DMS53 (cell line): ENCODE measurements at places on chromosomes 4 and X.

GRCh38 chrX:21354725-21355124 lies 19.5 kb upstream of the CNKSR2 start:
- DNase-seq = peak; percentile 55

DNA sequence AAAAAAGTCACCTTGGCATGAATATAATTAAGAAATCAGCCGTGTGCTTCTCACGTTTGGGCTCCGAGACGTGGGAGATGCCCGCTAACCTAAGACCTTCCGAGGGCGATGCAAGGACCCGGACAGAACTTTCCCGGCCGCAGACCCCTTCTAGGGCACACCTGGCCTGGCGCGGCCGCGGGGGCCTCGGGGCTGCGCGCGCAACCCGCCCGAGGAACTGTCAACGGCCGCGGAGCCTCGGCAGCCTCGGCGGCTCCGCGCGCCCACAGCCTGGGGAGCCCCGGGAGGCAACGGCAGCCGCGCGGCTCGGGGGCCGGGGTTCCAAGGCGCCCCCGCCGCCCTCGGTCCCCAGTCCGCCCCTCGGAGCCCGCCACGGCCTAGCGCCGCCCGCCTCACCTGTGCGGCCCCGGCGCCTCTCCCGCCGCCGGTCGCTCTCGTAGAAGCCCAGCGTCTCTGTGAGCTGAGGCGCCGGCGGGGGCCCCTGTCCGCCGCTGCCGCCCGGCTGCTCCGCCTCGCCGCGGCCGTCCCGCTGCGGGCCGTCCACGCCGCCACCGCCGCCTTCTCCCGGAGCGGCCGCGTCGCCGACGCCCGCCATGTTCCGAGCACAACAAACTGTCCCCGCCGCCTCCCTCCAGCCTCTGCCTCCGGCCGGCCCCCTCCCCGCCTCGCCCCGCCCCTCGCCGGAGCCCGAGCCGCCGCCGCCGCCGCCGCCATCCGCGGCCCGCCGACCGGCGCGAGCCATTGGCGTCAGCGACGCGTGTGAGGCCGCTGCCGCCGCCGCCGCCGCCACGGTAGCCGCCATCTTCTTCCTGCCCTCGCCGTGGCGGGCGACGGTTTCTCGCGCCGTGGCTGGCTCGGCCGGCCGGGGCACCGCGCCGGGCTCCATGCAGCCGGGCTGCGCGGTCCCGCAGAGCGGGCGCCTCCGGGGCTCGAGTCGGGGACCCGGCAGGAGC lies at the start of gene TAPT1:
TSS of gene TAPT1 (minus strand) at position 609 of the 953 bp plus-strand sequence. CDS start at position 595, 14 bp downstream.
- peak; percentile 86 for DNase-seq

GRCh38 chrX:46202733-46203514 lies 342.3 kb downstream of the ZNF674 start:
- DNase-seq = peak; percentile 9

GRCh38 chr4:73705721-73706120 lies 34.6 kb upstream of the CXCL8 start:
- DNase-seq = no peak

DNA sequence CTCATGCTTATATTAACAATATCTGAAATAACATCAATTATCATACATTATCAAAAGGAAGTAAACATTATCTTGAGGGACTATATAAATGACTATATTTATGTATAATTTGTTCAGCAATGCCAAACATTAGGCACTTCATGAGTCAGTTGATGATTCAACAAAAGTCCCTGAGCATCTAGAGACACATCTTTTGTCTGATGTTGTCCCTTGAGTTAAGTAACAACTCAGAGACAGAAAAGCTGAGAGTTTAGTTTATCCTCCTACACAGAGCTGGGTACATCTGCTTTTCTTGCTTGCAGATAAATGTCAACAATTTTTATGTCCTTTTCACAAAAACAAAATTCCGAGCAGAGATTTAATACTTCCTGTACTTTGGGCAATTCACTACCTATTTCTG lies 311.1 kb downstream of the INPP4B start:
- peak; percentile 22 for DNase-seq

- no peak for DNase-seq
These were observed 40.7 kb upstream of the ASMTL start for GRCh38 chrX:1493412-1493811.

- DNase-seq = no peak
These were observed 108.0 kb upstream of the USP38 start for GRCh38 chr4:143076723-143077122.

- DNase-seq = no peak
These were observed 75.6 kb downstream of the FHIP1A start for GRCh38 chr4:151484396-151485102.

- DNase-seq = no peak
These were observed 197.9 kb upstream of the PPP1R2C start for GRCh38 chrX:42975906-42976305.

GRCh38 chr4:2574009-2574408 lies 37.6 kb downstream of the FAM193A start:
- no peak for DNase-seq

DNA sequence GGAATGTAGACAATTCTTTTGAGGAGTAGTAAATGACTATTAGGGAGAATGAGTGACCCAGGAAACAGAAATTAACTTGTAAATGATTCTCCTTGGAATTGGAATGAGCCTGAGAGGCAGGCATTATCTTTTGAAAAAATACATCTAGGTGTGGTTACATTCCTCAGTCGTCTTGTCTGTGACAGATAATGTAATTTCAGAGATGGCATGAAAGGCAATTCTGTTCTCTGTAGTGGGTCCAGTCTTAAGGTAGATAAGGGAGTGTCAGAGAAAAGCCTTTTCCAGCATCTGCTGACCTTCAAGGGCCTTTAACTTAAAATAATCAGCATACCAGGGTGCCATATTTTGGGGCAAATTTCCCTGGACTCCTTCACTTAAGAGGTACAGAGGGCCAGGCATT lies 35.1 kb downstream of the HERC6 start:
- DNase-seq = no peak

- no peak for DNase-seq
These were observed 561.1 kb upstream of the SMIM31 start for GRCh38 chr4:164192844-164193243.

- DNase-seq = no peak
These were observed 614.0 kb upstream of the LCORL start for GRCh38 chr4:18635531-18635930.

GRCh38 chr4:74654230-74654681 lies 140.1 kb downstream of the BTC start:
- DNase-seq = peak; percentile 93

GRCh38 chr4:54063737-54064316 lies 578 bp downstream of the CHIC2 start:
- DNase-seq = peak; percentile 48

DNA sequence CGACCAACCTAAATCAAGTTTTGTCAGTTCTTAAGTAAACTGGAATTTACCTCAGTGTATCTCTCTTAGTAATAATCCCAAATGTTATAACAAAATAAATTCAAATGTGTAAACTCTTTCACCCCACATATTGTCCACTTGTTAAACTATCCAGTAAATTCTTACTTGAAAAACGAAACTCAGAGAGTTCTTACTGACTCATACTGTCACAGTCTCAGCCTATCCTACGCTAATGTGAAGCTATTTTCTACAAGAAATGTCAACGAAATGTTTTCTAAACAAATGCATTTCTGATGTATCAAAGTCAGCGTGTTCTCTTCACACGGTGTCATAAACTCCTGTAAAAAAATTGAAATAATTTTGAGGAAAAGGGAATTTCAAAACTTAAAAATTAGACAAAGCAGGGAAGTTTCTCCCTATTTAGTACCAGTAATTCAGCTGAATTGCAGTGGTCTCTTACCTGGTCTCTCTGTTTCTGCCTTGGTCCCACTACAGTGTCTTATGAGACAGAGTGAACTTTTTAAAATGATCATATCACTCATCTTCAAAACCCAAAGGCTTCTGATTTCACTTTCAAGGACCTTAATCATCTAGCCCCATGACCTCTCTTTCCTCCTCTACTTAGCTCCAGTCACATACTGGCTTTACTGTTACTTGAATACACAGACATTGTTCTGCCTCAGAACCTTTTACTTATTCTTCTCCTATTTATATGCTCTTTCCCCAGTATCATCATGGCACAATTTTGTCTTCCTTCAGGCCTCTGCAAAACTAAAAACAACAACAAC lies 63.3 kb downstream of the DCAF8L1 start:
- DNase-seq = no peak

GRCh38 chr4:156322592-156322991 lies 368.9 kb upstream of the CTSO start:
- DNase-seq = no peak

DNA sequence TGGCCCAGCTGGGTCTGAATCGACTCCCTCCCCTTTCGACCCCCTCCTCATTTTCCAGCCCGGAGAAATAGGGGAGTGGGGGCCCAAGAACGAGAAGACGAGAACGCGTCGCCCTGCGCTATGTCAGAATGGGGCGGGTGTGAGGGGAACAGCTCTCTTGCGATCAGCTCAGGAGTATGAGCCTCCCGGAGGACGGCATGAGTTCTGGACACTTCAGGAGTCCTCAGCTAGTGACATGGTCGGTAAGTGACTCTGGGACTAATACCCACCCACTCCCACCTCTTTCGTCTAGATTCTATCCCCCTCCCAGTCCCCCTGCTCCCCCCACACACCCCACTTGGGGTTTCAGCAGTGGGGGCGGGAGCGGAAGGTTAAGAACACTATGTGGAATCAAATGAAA lies 944 bp downstream of the KLF8 start:
- DNase-seq = no peak

GRCh38 chr4:41719417-41719816 lies 29.1 kb downstream of the PHOX2B start:
- no peak for DNase-seq

DNA sequence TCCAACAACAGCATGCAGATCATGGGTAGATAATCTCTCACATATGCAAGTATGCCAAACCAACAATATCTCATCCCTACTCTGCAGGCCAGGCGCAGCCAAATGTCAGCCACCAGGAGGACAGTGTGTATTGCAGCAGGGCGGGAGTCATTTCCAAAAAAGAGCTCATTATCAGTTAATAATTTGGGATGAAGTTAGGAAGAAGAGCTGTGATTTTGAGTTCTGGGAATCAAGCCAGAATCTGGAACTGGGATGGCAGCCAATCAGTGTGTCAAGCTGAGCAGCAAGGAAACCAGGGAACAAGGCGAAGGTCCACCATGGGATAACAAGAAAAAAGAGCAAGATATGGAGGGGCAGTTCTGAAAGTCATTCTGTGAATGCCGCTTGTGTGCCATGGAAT lies 88.2 kb upstream of the CAMK2D start:
- no peak for DNase-seq

- DNase-seq = no peak
These were observed 173.0 kb downstream of the ANK2 start for GRCh38 chr4:113222471-113222870.

- DNase-seq = peak; percentile 67
These were observed 5.9 kb downstream of the ARHGEF38 start for GRCh38 chr4:105558277-105558676.

DNA sequence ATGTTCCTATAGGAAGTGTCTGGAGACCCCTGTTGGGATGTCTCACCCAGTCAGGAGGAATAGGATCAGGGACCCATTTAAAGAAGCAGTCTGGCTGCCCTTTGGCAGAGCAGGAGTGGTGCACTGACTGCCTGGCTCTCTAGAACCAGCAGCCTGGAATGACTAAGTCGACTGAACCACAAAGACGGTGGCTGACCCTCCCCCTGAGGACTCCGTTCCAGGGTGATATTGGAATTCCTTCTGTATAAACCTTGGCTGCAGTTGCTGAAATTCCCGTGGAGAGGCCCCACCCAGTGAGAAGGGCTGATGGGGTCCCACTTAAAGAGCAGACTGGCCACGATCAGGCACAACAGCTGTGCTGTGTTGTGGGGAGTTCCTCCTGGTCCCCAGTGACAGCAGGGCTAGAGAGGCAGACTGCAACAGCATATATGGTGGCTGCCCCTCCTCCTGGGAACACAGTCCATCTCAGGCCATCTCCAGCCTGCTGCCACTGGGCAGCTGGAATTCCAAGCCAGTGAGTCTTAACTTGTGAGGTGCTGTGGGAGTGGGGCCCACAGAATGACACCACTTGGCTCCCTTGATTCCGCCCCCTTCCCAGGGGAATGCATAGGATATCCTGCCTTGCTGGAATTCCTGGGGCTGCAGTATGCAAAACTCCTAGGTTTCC lies 41.8 kb upstream of the RLIM start:
- DNase-seq = no peak

DNA sequence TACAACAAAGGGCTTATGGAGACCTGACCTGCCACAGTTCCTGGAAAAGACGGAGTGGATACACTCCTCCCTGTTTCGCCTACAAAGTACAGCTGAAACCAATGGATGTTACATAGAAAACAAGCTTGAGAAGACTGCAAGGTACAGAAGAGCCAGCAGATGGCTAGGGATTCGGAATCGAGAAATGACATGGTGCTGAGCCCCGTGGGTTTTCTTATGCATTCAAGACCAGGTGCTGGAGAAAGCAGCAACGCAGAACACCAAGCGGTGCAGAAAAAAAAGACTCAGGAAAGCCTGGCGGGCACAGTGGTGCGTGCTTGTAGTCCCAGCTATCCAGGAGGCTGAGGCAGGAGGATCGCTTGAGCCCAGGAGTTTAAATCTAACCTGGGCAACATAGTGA lies 13.8 kb downstream of the TIMM17B start:
- DNase-seq = peak; percentile 51

DNA sequence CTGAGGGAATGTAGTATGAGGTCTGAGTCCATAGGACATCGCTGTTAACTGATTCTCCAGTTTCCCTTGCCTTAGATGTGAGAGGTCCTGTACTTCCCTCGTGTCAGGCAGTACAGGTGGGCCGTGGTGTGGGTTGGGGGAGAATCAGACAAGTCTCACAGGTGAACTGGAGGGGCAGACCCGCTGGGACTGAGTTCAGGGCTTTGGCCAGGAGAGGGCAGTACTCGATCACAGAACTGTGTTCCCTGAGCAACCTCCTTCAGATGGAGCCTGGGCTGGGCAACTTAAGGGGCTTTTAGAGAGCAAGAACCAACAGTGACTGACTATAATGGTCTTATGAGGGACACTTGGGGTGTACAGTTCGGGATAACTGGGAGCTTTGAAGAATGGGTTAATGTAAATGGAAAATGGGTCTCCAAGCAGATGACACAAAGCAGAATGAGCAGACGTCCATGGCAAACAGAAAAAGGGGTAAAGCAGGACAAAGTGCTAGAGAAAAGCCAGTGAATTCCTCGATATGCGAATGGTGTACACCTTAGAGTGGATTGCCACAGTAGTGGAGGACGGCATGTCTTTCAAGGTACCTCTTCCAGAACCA lies 83.6 kb downstream of the CCNG2 start:
- peak; percentile 76 for DNase-seq

GRCh38 chr4:45385306-45385705 lies 659.0 kb upstream of the GNPDA2 start:
- no peak for DNase-seq

GRCh38 chr4:141569141-141569540 lies 67.2 kb upstream of the IL15 start:
- DNase-seq = no peak

GRCh38 chrX:5916945-5917344 lies 311.7 kb downstream of the NLGN4X start:
- DNase-seq = no peak

DNA sequence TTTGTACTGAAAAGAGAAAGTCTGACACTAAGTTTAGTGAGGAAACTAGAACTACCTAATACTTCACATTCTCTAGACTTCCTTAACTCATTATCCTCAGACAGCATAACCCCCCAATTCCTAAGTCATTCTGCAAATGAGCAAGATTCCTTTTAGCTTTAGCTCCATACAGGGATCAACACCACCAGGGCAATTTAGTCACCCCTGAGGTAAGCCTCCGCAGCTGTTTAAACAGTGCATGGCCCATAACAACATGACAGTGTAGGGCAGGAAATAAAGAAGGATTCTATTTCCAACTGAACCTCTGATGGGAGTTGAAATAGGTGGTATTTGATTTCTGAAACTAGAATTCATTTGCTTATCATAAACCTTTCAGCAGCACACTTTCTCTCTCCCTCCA lies 112.8 kb upstream of the DKK2 start:
- peak; percentile 83 for DNase-seq
